ENCODE measurements at places on chromosomes 3 and 15.

DNA sequence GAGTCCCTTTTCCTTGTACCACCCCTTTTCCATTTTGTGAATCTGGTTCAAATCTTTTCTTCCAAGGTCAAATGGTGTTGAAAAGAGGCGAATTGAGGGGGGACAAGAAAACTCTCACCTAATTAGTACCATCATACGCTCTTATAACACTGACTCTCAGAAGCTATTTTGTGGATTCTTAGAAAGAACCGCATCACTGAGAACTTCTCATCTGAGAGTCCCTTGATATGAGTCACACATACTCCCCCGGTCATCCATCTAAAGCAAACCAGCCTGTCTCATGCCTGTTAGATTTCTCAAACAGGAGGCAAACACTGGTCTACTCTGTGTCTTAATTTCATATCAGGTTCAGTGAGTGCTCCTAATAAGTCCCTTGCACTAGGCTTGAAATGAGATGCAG, 76.5 kb upstream of the SPRED1 start:
- no peak for DNase-seq

GRCh38 chr3:154783521-154783931, 296.6 kb upstream of the MME start:
- no peak for DNase-seq

DNA sequence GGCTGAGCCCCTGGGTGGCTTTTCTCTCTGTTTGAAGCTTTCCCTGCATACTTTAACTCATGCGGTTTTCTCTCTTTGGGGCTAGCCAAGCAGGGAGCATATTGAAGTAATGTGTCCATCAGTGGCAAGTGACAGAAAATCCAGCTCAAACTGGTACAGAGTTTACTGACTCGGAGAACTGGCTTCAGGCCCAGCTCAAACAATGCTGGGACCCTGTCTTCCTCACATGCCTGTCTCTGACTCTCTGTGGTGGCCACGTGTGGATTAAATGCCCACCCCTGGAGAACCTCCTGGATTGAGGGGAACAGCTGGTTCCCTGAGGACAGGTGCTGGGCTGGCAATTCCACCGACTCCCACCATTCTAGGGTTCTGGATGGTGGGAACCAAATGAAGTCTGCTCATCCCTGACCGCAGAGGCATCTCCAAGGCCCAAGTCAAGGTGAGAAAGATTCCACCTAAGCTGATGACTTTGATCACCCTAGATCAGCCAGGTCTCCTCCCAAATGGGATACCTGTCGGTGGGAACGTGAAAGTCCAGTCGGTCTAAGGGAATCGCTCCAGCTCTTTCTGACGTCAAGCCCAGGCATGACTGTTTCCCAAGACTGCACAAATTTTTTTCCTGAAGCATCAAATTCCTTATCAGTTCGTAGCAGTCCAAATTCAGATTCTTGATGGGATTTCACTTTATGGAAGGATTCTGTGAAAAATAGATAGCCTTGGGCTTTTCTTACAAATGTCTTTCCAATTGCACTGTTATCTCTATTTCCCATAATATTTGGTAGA, 16.3 kb upstream of the HDAC11 start:
- no peak for DNase-seq

DNA sequence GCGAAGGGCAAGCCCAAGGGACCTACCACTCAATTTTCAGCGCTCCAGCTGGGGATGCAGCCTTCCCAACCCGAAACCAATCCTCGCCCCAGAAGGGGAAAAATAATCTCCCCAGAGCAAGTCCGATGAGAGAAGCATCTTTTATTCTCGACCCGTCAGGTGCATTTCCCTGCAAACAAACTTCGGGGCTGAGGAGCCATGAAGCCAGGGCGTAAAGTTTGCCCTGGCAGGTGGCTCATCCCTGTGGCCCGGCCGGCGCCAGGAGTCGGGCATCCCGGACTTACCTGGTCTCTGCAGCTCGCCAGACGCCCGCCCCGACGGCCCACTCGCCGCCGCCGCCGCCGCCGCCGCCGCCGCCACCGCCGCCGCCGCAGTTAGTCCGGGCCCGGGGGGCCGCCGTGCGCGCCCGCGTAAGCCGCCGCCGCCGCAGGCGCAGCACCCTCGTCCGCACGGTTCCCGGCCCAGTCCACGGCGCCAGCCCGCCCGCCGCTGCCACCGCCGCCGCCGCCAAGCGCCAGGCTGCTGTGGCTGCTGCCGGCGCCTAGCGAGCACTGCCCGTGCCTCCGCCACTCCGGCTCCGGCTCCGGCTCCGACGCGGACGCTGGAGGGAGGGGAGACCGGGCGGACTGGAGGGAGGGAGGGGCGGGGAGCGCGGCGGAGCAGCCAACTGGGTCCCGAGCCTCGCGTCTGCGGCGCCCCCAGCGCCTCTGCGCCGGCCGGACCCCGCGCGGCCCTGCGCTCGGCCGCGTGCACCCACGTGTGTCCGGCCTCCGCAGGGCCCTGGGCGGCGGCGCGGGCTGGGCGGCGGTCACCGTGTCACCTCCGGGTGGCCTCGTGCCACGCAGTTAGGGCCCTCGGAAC, at the start of gene CNTN3:
TSS of gene CNTN3 (minus strand) at position 553 of the 861 bp plus-strand sequence. CDS start 93,547 bp downstream, outside the sequence.
- no peak for DNase-seq

- no peak for DNase-seq
Observed at GRCh38 chr3:188326111-188326510, 172.2 kb downstream of the LPP start.

GRCh38 chr15:92616621-92617548, 38.7 kb downstream of the FAM174B start:
- no peak for DNase-seq

All from stimulated activated CD8-positive, alpha-beta memory T cell treated with anti-CD3 and anti-CD28 coated beads, Interleukin-4, amount 100 ng/mL, for 1 hour (primary cell).